ENCODE measurements at places on chromosomes 3 and 15.

GRCh38 chr3:188706599-188706998 lies 465.2 kb upstream of the TPRG1 start:
- DNase-seq = no peak

GRCh38 chr3:176650478-176650877 lies 546.8 kb downstream of the TBL1XR1 start:
- DNase-seq = no peak

- DNase-seq = no peak
These were observed 5.8 kb upstream of the ATP11B start for GRCh38 chr3:182787302-182788036.

GRCh38 chr3:173789530-173790162 lies 392.1 kb downstream of the NLGN1 start:
- DNase-seq = no peak

DNA sequence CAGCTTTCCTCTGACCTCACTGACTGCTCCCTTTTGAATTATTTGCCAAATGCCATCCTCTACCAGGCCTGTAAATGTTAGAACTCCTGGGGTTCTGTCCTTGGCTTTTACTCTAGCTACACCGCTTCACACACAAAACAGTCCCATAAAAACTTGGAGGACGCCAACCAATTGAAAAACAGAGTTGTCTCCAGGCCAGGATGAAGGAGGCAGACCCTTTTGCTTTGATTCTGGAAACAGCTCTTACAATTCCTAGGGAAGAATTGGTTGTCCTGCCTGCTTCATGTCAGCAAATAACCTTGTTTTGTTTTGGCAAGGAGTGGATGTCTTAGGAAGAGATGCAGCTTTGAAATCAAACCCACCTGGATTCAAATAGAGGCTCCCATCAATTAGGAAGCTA lies 375.5 kb downstream of the UNC13C start:
- no peak for DNase-seq

DNA sequence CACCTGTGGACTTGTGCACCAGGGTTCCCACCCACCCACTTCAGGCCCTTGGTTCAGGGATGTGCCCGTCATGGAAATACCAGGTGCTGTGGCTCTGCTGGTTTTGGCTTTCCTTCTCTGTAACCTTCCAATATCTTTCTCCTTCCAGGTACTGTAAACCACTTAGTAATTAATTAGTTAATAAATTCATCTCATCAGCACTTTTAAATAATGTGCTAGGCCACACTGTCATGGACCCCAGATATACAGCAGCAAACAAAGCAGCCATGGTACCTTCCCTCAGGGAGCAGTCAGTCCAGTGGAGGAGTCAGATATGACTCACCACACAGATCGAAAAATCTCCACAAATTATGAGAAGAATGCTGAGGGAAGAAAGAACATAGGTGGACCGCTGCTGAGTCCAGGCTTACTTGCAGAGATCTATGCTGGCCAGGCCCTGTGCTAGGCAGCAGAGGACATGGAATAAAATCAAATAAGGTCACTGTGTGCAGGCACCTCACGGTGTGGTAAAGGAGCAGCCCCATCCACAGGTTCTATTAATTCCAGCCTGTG lies 6.8 kb upstream of the GATA2 start:
- DNase-seq = no peak

- DNase-seq = no peak
These were observed 11.5 kb upstream of the RPS17 start for GRCh38 chr15:82551646-82552247.

GRCh38 chr3:59563072-59563605 lies 513.3 kb upstream of the CFAP20DC start:
- no peak for DNase-seq

- DNase-seq = no peak
These were observed 806.6 kb upstream of the LMCD1 start for GRCh38 chr3:7695049-7695448.

DNA sequence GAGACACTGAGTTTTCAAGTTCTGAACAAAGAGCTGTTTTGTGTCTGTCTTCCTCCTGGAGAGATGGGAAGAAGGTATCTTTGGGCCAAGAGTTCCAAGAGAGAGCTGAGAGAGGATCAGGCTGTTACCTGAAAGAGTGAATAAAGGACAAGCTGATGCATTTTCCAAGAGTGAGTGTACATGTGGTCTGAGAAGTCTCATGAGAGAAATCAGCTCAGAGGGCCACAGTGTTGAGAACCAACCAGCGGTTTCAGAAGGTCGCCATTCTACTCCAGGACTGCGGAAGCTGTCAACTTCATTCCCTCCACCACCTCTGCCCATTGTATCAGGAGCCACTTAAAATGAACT lies 42.7 kb upstream of the PPP2R3A start:
- DNase-seq = no peak

DNA sequence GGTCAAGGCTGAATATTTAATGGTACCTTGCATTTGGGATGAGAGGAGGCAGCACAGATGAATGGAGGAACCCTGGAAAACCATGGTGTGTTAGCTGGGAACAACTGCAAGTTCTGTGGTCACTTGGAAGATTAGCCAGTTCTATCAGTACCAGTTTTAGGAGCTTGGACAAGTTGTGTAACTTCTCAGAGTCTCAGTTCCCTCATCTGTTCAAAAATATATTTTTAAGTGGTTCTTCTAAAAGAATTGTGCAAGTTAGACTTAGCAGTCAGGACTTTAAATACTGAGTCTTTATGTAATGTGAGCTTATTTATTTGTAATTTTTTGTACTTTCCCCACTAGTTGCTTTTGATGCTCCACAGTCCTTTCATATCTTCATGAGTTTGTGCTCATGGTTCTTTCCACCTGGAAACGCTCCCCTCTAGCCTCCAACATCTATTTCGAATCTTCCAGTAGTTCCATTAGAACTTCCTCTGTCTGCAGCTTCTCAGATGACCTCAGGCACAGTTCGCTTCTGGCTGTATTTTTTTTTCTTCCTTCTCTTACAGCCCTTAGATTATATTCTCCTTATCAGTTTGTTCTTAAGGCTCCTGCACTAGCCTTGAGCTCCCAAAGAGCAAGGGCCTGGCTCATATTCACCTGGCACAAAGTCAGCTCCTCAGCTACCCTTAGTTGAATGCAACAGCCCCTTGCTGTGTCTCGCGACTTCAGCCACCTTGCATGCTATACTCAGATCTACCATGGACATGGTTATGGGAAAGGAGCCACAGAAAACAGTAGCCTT lies 27.1 kb downstream of the ITPR1 start:
- DNase-seq = no peak

GRCh38 chr3:185330644-185331043 lies 32.3 kb upstream of the MAP3K13 start:
- no peak for DNase-seq

- no peak for DNase-seq
These were observed 69.8 kb upstream of the SPATA12 start for GRCh38 chr3:56990641-56991015.

DNA sequence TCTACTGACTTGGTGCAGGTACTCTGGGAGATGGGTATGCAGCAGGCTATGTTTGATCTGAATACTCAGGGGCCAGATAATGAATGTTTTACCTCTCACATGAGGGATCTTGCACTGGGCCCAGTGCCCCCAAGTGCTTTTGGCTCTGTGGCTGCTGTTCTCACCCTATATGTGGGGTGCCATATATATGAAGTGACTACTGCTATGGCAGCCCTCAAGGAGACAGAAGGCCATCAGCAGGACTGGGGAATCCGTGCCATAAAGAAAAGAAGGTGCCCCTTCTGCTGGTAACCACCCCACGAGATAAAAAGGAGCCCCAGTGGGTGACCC lies 302.1 kb downstream of the ZPLD1 start:
- no peak for DNase-seq

DNA sequence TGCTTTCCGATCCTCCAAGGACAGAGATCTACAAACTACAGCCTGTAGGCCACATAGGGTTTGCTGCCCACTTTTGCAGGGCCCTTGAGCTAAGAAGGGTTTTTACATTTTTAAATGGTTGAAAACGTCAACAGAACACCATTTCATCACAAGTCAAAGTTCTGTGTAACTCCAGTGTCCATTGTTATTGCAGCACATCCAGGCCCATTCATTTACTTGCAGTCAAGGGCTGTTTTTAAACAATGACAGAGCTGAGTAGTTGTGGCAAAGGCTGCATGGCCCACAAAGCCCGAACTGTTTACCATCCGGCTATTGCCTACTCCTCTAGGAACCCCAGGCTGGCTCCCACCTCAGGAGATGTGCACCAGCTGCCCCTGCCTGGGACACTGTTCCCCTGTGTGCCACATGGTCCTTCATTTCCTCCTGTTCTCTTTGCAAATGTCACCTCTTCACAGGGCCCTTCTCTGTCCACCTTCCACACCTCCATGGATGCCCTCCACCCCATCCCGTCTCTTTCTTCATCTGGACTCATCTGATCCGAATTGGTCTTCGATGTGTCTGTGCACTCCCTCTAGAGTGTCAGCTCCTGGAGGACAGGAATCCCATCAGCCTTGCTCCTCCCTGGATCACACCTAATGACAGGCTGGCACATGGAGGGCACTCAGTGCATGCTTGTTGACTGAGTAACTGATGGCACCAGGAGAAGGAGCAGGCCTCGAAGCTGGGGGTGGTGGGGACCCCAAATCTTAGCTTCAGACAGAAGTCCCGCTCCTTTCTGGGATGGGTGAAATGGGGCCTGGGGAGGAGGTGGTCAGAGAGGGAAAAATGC lies 69.5 kb upstream of the IQSEC1 start:
- DNase-seq = no peak

- DNase-seq = no peak
These were observed 5.5 kb upstream of the LEKR1 start for GRCh38 chr3:156820692-156821080.

GRCh38 chr3:132006605-132007204 lies 28.1 kb downstream of the CPNE4 start:
- no peak for DNase-seq

- peak; percentile 21 for DNase-seq
These were observed 36.2 kb upstream of the LDHAL6B start for GRCh38 chr15:59170295-59171066.

- DNase-seq = no peak
These were observed 67.7 kb downstream of the EXOG start for GRCh38 chr3:38563886-38564270.

DNA sequence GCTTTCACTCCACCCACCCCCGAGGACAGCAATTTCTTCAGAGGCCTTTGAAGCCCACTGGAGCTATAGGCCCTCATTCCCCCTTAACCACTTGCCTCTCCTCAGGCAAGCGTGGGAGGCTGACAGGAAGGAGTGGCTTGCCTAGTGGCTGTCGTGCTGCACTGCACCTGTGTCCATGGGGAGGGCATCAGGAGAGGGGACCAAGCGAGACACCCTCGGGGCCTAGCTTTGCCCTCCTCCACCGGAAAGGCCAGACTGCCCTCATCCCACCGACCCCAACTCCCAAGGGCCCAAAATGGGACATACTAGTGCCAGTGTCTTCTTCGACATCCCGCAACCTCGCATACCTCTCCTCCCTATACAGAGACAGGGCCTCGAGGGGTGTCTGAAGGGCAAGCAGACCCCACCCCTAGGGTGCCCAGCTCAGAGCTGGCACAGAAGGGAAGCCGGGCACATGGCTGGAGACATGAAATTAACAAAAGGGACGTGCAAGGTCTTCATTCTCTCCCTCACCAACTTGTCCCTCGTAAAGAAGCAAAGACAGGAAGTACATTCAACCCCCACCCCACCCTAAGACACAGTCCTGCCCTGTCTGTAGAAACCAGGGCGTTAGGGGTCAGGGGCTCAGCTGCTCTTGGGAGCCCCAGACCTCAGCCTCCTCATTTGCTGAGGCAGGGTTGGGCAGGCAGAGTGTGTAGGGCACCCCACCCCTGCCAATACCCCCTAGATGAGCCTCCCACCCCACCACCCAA lies 24.3 kb downstream of the VIPR1 start:
- DNase-seq = no peak

DNA sequence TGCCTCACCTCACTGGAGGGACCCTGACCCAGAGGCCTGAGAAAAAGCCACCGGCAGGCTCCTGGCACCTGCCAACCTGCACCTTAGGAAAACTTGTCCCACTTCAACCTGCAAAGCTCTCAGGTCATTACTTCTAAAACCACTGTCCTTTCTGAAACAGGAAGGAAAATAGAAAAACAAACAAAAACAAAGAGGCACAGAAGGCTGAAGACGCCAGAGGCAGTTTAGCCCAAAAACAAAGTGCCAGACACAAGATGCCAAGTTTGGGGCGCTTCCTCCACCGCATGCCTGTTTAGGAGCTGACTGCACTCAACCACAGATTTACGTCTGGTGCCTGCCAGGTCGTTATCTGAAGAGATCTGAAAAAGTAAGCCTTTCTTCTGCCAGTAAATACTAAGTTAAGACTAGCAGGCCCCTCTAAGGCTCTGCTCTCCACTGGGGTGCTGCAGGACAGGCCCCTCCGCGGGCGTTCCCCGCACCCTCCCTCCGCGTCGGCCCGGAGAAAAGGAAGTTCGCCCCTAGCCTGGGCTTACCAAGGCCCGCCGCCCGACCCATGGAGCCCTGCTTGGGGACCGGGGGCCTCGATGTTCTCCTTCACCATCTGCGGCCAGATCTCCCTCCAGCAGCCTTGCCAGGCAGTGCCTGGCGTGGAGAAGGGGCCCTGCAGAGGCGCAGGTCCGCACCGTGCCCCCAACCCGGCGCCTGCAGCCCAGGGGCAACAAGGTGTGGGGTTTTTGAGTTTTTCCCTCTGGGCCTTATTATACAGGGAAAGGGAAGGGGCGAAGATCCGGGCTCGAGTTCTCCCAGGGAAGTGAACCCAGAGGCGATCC lies 1.3 kb downstream of the GOLGA8A start:
- DNase-seq = no peak

GRCh38 chr3:98209244-98209643 lies 42.7 kb downstream of the OR5H15 start:
- DNase-seq = no peak

GRCh38 chr3:36397841-36398240 lies 17.5 kb downstream of the STAC start:
- DNase-seq = no peak

GRCh38 chr3:157145606-157146322 lies 14.2 kb downstream of the CCNL1 start:
- no peak for DNase-seq

GRCh38 chr15:99542828-99543227 lies 23.0 kb upstream of the MEF2A start:
- DNase-seq = no peak

- DNase-seq = no peak
These were observed 80.0 kb upstream of the ANKRD28 start for GRCh38 chr3:15877813-15878212.

GRCh38 chr15:63048776-63049665 lies 6.5 kb downstream of the TPM1 start:
- DNase-seq = peak; percentile 59

- DNase-seq = no peak
These were observed 259.2 kb downstream of the ADAMTSL3 start for GRCh38 chr15:83913034-83913632.

- no peak for DNase-seq
These were observed 13.3 kb upstream of the SH3BP5 start for GRCh38 chr3:15345608-15346137.

- DNase-seq = no peak
These were observed 25.6 kb upstream of the NR2E3 start for GRCh38 chr15:71784719-71785118.

- DNase-seq = no peak
These were observed 32.9 kb upstream of the BLM start for GRCh38 chr15:90684281-90684680.

GRCh38 chr3:119743921-119744320 lies 38.0 kb upstream of the NR1I2 start:
- no peak for DNase-seq

- peak; percentile 61 for DNase-seq
These were observed 14.3 kb downstream of the CXCR6 start for GRCh38 chr3:45957586-45957985.

GRCh38 chr15:43376017-43376705 lies 5.3 kb downstream of the TUBGCP4 start:
- no peak for DNase-seq
